ENCODE measurements at places on chromosomes 5 and 9.
A peak's percentile ranks its signal among the peaks of the same experiment; 100 is the strongest.

DNA sequence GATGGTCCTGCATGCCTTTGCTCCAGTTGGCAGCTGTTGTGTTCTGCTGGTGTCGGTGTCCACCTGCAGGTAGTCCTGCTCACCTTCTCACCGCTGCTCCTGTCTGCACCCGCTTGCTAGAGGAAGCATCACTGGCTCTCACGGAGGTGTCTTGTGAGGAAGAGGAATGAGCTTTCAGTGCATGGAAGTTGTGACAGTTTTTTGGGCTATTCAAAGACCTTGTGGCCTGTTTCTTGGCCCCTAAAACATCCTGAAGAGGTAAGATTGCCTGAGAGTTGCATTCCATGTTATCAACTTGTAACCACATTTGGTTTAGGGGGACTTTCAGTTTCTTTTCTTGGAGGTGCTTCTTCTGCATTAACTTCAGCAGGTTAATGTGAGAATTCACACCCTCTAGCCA is 85.6 kb downstream of the MACROH2A1 start:
- DNase-seq = no peak

DNA sequence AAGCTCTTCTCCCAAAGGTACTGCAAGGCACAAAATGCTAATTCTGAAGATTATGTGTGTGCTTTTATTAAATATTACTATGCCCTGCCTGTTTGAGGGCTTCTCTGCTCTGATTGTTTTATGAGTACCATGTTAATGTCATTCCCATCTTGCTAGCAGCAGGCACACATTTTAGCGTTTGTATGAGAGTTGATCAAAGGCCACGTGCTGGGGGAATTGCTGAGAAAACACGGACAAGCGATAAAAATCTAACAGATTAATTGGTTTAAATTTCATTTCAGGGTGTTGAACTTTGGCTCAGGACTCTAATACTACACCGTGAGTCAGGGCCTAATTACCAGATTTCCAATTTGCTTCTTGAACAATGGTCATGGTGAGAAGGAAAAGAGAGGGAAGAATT is 298.4 kb downstream of the EBF1 start:
- no peak for DNase-seq

- DNase-seq = no peak
Observed at GRCh38 chr9:123395276-123395688, 39.3 kb downstream of the CRB2 start.

DNA sequence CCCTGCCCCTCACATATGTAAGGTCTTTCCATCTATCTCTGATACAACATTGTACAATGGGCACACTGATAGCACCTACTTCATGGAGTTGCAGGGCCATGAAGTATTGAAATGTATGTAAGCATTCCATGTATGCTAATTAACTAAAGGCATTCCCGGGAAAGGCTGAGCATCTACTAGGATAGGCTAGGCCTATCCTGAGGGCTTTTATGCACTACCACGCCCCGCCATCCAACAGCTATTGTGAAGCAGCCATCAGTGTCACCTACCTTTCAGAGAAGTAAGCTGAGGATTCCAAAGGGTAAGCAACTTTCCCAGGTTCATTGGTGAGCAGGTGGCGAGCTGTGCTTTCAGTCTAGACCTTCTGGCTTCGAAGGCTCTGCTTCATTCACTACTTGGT is 47.6 kb downstream of the NSG2 start:
- no peak for DNase-seq

- DNase-seq = no peak
Observed at GRCh38 chr5:125496393-125496792, 750.0 kb upstream of the ZNF608 start.

GRCh38 chr9:88508326-88508725 is 26.7 kb upstream of the NXNL2 start:
- no peak for DNase-seq

GRCh38 chr5:142758062-142758795 is 11.9 kb upstream of the ARHGAP26 start:
- DNase-seq = no peak

DNA sequence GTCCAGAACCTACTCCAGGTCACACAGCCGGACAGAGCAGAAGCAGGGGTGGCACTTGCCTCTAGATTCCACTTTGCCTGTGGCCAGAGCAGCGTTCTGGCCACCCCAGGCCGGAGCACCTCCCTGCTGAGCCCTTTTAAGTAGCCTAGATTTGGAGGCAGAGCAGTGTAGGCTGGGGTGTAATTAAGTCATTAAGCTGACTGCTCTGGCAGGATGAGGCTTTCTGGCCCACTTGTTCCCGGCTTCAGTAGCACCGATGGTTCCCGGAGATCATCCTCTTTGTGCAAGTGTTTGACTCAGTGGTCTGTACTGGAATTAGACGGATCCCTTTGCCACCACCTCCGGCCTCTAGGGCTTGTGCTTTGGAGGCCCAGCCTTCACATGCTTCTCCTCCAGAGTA is 281.9 kb upstream of the ANKRD55 start:
- no peak for DNase-seq

- DNase-seq = no peak
Observed at GRCh38 chr5:63697811-63698210, 264.4 kb downstream of the HTR1A start.

DNA sequence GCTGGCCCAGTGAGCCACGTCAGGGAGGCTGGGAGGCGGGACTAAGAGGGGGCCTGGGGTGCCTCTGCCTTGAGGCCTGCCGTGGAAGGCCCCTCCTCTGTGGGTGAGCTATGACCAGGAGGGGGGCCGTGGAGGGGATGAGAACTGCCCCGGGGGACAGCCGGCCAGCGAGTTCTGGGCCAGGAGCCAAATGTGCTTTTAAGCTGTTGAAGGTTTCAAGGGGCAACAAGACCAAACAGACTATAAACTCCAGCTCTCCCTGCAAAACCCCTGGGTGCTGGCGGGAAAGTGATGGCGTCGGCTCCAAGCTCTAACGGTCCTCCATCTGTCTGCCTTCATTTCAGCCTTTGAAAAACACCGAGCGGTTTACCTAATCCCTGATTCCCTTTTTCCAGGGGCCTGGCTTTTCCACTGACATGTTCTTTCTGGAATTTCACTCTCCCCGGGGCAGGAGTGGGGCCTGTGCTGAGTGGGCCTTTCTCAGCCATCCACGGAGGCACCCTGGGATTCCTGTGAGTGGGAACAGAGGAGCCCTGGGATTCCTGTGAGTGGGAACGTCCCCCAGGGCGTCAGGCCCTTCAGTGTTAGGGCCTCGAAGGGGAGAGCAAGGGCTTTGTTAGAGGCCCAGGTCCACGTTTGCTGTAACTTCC is 65.6 kb downstream of the COL5A1 start:
- peak; percentile 85 for DNase-seq

DNA sequence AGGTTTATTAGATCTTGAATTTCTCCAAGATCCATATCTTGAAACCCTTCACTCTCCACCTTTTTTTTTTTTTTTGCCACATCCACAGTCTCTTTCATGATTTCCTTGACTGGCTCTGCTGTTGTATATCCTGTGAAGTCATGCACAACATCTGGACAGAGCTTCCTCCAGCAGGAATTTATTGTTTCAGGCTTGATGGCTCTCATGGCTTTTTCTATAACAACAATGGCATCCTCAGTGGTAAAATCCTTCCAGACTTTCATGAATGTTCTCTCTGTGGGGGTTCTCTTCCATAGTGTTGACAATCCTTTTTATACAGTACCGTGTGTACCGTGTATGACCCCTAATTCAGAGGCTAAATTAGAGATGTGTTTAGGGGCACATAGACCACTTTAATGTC is 24.0 kb downstream of the RANBP17 start:
- DNase-seq = peak; percentile 15

DNA sequence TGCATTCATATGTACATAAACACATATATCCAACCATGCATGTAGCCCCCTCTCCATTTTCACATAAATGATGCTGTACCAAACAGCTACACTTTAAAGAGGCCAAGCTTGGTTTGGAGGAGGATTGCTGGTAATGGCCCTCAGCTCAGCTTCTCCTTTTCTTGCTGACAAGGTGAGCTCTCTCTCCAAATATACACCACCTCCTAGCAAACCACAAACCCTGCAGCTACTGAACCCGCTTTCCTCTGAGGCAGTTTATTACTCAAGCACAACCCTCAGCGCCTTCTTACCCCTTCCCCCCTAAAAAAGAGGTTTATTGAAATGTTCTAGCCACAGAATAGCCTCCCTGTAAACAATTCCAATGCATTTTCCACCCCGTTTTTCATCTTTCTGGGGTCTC is 54.0 kb downstream of the ALG2 start:
- no peak for DNase-seq

- DNase-seq = no peak
Observed at GRCh38 chr5:151555760-151556576, 35.2 kb downstream of the FAT2 start.

DNA sequence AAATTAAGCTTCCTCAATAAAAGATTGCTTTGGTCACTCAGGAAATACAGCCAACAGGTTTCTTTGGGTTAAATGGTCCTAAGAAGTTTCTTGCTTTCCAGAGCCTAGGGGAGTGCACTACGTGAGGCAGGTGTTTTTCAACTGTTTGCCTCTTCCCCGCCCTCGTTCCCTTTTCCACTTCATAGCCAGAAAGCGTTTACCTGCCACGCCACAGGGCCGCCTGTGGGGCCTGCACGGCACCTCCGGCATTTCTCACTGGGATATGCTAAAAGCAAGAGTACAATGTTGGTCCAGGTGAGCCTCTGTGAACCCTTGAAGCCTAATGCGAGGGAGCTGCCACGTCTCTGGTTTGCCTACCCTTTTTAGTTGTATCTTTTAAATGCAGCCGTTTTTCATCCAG is 167.6 kb upstream of the OTULINL start:
- DNase-seq = no peak

DNA sequence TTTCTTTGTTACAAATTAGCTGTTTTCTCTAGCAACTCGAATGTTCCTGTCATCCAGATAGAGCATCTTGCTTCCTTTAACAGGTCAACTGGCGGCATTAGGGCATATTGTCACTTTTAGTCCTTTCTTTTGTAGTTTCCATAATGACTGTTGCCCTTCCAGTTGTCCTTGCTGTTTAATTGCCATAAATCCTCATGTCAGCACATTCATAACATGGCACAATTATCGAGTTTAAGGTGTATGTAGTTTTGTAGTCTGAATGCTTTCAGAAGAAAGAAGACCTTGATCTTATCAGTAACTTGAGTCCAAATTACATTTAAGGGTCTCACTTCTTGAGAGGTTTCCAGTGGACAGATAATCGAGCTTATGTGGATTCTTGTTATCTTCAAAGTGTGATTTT is 161.7 kb upstream of the CDH12 start:
- no peak for DNase-seq

DNA sequence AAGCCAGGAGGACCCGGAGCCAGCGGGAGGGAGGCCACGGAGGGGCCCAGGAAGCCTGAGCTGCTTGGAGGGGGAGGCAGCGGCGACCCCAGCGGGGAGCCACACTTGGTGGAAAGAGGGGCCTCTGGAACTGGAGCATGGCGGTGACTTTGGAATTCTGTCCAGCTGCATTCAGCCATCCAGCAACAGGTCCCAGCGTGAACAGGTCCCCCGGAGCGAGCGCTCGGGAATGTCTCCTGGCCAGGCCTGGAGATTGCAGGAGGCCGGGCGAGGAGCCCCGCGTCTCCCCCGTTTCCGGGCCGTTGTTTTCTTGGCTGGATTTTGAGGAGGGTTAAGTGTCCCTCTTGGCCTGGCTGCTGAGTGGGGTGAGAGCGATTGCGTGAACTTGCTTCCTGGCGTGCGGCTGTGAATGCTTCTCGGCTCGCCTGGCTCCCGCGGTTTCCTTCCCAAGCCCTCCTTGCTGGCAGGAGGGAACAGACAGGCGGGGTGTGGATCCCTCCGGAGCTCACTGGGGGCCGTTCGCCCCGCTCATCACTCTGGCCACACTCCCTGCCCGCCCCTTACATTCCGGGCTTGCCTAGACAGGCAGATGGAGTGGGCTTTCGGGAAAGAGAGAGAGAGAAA is 125.3 kb upstream of the IRX4 start:
- no peak for DNase-seq

- DNase-seq = peak; percentile 53
Observed at GRCh38 chr9:137217276-137218211, 4.5 kb downstream of the RNF208 start.
